Activated CD8-positive, alpha-beta memory T cell treated with anti-CD3 and anti-CD28 coated beads for 48 hours (primary cell): ENCODE measurements at places on chromosomes 16 and 17.

DNA sequence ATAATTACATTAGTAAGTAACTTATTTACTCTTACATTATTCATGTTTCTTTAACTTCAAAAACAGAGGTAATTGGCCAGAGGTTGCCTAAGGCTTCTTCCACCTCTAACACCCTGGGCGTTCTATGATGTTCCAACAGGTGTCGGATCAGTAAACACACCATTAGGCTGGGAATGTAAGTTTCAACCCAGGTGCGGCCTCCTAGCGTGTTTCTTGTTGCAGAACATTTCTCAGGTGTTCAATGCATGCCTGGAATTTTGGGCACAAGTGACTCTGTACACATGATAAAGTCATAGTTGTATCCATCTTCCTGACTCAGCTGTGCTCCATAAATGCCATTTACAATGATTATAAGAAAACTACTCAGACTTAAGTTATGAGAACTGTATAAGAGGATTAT, 1.0 kb downstream of the KRTAP2-2 start:
- no peak for DNase-seq

- DNase-seq, result no peak
Observed at GRCh38 chr17:48756830-48757251, 28.3 kb upstream of the HOXB13 start.

DNA sequence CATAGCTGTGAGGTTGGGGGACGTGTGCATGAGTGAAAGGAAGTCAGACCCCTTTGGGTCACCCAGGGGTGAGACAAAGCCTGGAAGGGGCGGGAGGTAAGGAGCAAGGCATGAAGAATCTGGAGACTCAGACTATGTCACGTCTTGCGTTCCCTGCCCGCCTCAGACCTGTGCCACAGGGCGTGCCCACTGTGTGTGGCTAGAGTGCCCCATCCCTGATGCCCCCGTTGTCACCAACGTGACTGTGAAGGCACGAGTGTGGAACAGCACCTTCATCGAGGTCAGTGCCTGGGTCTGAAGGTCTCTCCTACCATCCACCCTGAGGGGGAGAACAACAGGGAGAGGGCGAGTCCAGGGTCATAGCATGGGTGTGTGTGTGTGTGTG, 15.1 kb upstream of the PDK2 start:
- no peak for DNase-seq

DNA sequence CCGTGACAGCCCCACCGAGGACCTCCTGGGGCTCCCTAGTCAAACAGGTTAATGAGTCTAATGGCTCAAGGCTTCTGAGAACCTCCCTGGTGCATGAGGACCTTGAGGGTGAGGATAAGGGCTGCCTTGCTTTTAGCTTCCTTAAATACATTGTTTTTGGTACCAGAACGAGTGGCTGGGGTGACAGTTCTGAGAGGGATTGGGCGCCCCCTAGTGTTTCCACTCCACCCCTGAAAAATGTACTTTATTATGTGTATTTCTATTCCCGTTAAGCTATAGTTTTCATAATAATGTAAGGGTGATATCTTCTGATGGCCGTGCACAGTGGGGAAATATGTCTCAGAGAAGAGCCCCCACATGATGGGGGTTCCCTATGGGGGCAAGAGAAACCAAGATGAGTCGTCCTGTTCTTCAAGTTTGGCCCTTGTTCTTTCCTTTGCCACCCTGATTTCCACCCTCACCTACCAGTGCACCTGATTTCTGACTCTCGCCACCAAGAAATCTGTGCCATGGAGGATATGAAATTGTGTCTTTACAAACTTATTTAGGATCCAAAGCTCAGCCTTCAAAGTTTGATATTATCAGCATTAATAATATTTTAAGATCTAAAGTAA, 14.5 kb upstream of the VWA3A start:
- DNase-seq, result peak; percentile 34

DNA sequence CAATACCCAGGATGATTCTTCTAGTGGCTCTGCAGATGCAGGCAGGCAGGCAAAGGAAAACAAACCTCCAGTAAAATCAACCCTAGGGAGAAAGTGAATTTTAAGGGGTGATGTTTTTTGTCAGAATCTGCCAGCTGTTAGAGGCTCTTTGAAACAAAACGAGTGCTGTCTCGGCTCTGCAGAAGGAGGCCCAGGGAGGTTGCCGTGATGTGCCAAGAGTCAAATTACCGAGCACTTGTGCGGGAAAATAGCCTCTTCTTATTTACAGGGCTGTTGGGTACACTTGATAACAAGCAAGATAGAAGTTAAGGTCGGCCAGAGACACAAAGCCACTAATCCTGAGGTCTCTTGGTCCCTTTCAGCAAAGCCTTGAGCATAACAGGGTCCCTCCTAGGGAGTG, 68.9 kb upstream of the EEF2KMT start:
- DNase-seq, result no peak
